ENCODE measurements at places on chromosomes 16 and 17. TPM values are rescaled to one million over a fixed set of nuclear protein-coding genes. Genes with fewer than 3 reads are reported as not detected.

DNA sequence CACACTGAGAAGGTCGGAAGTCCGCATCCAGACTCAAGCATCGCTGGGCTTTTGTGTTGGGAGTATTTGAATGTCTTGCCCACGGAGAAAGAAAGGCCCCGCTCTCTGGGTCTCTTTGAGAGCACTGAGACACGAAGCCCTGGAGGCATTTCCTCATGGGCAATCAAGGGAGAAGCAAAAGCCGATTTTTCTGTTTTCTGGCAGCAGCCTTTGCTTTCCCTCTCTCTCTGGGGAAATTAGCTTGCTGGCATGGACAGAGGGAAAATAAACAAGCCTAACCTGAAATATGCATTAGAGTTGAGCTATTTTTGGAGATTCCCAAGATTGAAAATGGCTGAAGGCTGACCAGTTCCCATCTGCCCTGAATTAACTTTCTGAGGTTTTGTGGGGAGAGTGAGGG, 238.7 kb downstream of the HAPSTR1 start:
- H3K4me1 ChIP-seq: no peaks in the 10 kb centered on the region
- H3K27me3 ChIP-seq: no peaks in the 10 kb centered on the region
- no peak for DNase-seq
- no peaks in the 10 kb centered on the region for H3K36me3 ChIP-seq
- H3K27ac ChIP-seq: no peak overlapping the region
- no peak overlapping the region for H3K4me3 ChIP-seq

DNA sequence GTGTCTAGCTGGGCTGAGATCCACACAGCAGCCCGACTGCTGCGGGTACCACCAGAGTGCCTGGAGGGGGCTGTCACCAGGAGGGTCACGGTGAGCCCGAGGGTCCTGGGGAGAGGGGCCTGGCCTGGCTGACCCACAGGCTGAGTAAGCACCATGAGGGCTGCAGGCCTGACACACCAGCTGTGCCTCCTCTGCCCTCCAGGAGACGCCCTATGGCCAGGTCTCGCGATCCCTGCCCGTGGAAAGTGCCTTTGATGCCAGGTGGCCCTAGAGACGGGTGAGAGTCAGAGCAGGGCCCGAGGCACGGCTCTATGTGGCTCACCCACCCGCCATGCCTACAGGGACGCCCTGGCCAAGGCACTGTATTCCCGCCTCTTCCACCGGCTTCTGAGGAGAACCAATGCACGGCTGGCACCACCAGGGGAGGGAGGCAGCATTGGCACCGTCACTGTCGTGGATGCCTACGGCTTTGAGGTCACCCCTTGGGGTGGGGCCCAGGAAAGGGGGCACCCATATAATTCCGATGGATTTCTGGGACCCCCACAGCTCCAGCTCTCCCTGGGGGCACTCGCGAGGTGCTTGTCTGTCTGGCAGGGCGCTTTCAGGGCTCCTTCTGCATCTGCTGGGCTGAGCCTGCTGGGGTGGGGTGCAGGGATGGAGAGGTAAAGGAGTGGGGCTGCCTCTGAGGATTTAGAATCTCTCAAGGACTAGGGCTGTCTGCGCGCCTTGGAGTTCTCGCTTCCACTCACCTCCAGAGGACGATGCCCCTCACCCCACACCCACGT, 7.1 kb downstream of the MYO15B start:
- no peak overlapping the region for H3K27ac ChIP-seq
- no peaks in the 10 kb centered on the region for H3K27me3 ChIP-seq
- H3K36me3 ChIP-seq: no peaks in the 10 kb centered on the region
- H3K4me1 ChIP-seq: no peaks in the 10 kb centered on the region

DNA sequence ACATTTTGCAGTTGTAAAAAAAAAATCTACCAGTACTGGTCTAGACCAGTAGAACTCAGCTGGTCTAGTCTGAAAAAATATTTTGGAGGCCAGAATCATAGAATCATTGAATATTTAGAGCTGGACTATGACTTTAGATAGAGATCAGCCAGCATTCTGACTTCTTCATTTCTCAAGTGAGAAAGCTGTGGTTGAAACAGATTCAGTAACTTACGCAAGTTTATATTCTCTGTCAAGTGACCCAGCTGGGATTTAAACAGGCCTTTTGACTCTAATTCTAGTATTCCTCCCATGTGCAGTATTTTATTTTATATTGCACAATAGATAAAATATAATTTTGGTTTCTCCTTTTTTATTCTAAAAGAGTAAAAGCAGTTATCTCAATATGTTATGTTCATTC, 4.9 kb downstream of the TNRC6A start:
- no peaks in the 10 kb centered on the region for H3K36me3 ChIP-seq
- no peaks in the 10 kb centered on the region for H3K4me1 ChIP-seq
- H3K27me3 ChIP-seq: no peaks in the 10 kb centered on the region
- no peak overlapping the region for H3K4me3 ChIP-seq
- no peak for DNase-seq
- H3K27ac ChIP-seq: no peak overlapping the region

- no peaks in the 10 kb centered on the region for H3K36me3 ChIP-seq
- H3K27me3 ChIP-seq: no peaks in the 10 kb centered on the region
- no peaks in the 10 kb centered on the region for H3K4me1 ChIP-seq
Observed at GRCh38 chr17:63494300-63494928, 17.6 kb downstream of the ACE start.

GRCh38 chr16:71807905-71808592, 585 bp downstream of the AP1G1 start:
- peak; percentile 42 for DNase-seq
- peak overlapping the region; percentile 84 for H3K4me3 ChIP-seq
- no peaks in the 10 kb centered on the region for H3K27me3 ChIP-seq
- no peaks in the 10 kb centered on the region for H3K36me3 ChIP-seq

DNA sequence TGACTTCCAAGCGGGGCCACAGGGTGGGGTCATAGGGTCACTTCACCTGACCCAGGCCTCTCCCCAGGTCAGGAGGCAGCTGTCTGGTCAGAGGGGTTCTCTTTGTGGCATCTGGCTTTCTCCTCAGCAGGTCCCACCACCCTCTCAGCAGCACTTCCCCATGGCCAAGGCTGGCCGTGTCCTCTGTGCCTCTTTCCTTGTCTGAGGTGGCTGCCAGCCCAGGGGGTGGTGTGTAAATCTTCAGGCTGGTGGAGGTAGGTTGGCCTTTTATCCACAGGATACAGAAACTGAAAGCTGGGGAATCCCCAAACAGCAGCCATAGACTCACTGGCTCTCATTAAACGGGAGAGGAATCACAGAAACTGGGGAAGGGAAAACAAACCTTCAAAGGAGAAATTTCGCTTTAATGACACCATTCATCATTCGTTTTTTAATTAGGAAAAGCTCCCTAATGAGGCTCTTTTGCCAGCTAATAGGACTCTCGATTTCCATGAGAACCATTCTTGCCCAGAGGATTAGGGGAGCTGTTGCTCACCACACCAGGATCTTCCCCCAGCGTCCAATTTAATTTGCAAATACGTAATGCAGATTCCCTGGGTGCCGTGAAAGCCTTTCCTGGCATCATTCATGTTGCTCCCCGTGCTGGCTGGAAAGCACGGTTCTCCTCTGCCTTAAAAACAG, 18.0 kb downstream of the C17orf75 start:
- no peak overlapping the region for H3K27ac ChIP-seq
- DNase-seq: peak; percentile 23
- no peaks in the 10 kb centered on the region for H3K36me3 ChIP-seq
- no peaks in the 10 kb centered on the region for H3K4me1 ChIP-seq
- H3K4me3 ChIP-seq: no peak overlapping the region

- no peaks in the 10 kb centered on the region for H3K4me1 ChIP-seq
- H3K36me3 ChIP-seq: no peaks in the 10 kb centered on the region
- H3K4me3 ChIP-seq: no peak overlapping the region
- H3K27me3 ChIP-seq: no peaks in the 10 kb centered on the region
- no peak overlapping the region for H3K27ac ChIP-seq
Observed at GRCh38 chr17:73316919-73317505, 5.2 kb upstream of the CDC42EP4 start.

- H3K27ac ChIP-seq: no peak overlapping the region
- H3K36me3 ChIP-seq: no peaks in the 10 kb centered on the region
- H3K4me1 ChIP-seq: peaks cover 9% of the 10 kb centered on the region
- no peak overlapping the region for H3K4me3 ChIP-seq
- no peak for DNase-seq
Observed at GRCh38 chr17:48550502-48551213, 5.7 kb upstream of the HOXB2 start.

- no peak overlapping the region for H3K4me3 ChIP-seq
- H3K27me3 ChIP-seq: no peaks in the 10 kb centered on the region
- no peak for DNase-seq
- H3K4me1 ChIP-seq: no peaks in the 10 kb centered on the region
Observed at GRCh38 chr17:20214794-20215193, 205.6 kb downstream of the SPECC1 start.

- H3K27me3 ChIP-seq: no peaks in the 10 kb centered on the region
- H3K4me3 ChIP-seq: no peak overlapping the region
- no peak overlapping the region for H3K27ac ChIP-seq
- no peak for DNase-seq
- H3K36me3 ChIP-seq: no peaks in the 10 kb centered on the region
Observed at GRCh38 chr17:75006653-75007052, 5.8 kb upstream of the MRPL58 start.

DNA sequence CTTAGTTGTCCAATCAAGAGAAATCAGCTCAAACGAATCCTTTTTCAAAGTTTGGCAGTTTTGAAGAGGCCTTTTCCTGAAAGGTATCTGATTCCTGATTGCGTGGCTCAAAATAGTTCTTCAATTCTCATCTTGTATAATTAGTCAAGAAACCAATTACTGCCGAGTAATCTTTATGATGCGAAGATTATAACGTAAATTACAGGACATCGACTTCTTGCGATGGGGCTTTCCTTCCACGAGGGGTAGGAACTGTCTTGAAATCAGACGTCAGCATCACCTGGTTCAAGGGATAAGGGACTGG, 644 bp upstream of the ARL2BP start:
- H3K27me3 ChIP-seq: no peaks in the 10 kb centered on the region
- DNase-seq: no peak
- no peaks in the 10 kb centered on the region for H3K4me1 ChIP-seq
- peak overlapping the region; percentile 88 for H3K27ac ChIP-seq
- H3K36me3 ChIP-seq: no peaks in the 10 kb centered on the region

GRCh38 chr16:66904428-66904845, 14.2 kb downstream of the CDH16 start:
- DNase-seq: no peak
- peaks cover 9% of the 10 kb centered on the region for H3K4me1 ChIP-seq
- H3K36me3 ChIP-seq: no peaks in the 10 kb centered on the region
- H3K27ac ChIP-seq: no peak overlapping the region
- no peak overlapping the region for H3K4me3 ChIP-seq

DNA sequence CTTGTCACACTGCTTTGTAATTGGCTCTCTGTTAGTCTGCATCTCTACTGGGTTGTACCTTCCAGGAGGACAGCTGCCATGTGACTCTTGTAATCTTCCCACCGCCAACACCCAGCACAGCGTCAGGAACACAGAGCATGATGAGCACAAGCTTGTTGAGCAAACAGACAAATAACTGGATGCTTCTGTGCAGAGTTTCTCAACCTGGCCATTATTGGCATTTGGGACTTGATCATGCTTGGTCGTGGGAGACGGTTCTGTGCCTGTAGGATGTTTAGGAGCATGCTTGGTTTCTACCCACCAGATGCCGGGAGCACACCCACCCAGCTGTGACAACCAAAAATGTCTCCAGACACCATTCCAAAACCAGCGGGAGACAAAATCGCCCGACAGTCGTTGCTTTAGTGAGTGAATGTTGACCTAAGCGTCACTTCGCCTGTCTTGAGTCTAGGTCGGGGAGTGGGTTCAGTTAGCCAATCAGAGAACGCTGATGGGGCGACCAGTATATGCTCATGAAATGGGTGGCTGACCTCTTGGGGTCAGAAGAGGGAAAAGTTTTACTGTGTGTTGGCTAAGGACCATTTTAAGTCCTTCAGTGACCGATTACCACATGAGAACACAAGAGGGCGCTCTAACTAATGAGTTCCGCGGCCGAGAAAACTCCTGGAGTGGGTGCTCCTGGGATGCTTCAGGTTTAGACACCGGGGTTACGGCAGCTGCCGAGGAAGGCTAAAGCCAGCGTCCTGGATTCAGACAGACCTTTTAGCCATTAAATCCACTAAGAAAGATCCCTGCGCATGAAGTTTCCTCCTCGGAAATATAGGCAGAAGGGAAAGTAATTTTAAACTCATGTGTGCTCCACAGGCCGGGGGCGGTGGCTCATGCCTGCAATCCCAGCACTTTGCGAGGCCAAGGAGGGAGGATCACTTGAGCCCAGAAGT, 57.8 kb upstream of the TEX2 start:
- H3K4me1 ChIP-seq: no peaks in the 10 kb centered on the region
- H3K27me3 ChIP-seq: no peaks in the 10 kb centered on the region
- H3K4me3 ChIP-seq: no peak overlapping the region
- no peaks in the 10 kb centered on the region for H3K36me3 ChIP-seq
- no peak overlapping the region for H3K27ac ChIP-seq
- DNase-seq: peak; percentile 66

DNA sequence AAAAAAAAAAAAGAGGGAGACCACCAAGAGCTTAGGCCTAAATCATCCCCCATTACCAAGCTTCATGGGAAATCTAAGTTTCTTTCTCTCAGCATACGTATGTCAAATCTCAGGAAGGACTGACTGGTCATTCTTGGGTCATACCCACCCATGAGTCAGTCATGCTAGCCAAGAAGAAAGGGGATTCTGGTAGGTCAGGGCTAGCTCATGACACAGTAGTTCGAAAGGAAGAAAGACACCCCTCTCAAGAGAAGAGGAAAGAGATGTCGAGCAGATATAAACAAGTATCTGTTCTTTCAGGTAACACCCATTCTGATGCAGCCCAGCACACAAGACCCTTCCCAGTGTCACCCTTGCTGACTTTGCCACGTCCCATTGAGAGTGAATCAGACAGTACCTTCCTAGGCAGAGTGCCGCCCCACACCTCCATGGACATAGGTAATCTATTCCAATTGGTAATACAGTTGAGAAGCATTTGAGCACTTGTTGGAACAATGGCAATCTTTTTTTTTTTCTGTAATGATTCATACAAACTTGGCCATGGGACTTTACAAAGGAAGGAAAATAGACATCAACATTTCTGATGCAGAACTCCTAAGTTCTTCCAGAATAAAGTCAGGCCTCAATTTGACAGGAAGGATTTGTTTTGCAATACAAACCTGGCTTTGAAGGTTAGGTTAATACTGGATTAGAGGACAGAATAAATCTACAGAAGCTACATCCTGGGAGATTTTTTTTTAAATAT, 38.2 kb downstream of the COPRS start:
- H3K27me3 ChIP-seq: no peaks in the 10 kb centered on the region
- H3K27ac ChIP-seq: no peak overlapping the region
- DNase-seq: no peak
- H3K4me1 ChIP-seq: no peaks in the 10 kb centered on the region
- H3K36me3 ChIP-seq: no peaks in the 10 kb centered on the region

TPSG1 gene
- 34.3 TPM for total RNA-seq

TSPAN10 gene
- 0.32 TPM for total RNA-seq

KRT32 gene
- not detected for total RNA-seq

CTRL gene
- 0.64 TPM for total RNA-seq

ZSCAN10 gene
- not detected for total RNA-seq

SPIRE2 gene
- 51.7 TPM for total RNA-seq
